H4 (cell line): ENCODE measurements at places on chromosomes 6 and 20.

- no peak for DNase-seq
Observed at GRCh38 chr20:57350081-57350710, 859 bp upstream of the RAE1 start.

- DNase-seq = peak; percentile 46
Observed at GRCh38 chr6:80541181-80541580, 434.7 kb downstream of the BCKDHB start.

- DNase-seq = peak; percentile 83
Observed at GRCh38 chr6:48032151-48032550, 78.8 kb downstream of the PTCHD4 start.

GRCh38 chr20:59772931-59773913, 160.2 kb downstream of the SYCP2 start:
- DNase-seq = no peak

DNA sequence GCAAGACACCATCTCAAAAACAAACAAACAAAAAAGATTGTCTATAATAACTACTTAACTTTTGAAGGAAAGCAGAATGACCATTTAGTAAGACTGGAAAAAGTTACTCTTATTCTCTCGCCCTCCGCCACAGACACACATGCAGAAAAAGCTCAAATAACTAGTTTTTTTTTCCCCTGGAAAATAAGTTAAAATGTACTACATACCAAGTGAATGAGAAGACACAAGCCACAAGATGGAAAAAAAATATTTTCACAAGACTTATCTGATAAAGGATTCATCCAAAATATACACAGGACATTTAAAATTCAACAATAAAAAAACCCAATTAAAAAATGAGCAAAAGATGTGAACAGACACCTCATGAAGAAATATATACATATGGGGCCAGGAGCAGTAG, 31.9 kb downstream of the NUDT3 start:
- no peak for DNase-seq

- DNase-seq = peak; percentile 45
Observed at GRCh38 chr20:59428441-59429205, 128.2 kb downstream of the EDN3 start.

DNA sequence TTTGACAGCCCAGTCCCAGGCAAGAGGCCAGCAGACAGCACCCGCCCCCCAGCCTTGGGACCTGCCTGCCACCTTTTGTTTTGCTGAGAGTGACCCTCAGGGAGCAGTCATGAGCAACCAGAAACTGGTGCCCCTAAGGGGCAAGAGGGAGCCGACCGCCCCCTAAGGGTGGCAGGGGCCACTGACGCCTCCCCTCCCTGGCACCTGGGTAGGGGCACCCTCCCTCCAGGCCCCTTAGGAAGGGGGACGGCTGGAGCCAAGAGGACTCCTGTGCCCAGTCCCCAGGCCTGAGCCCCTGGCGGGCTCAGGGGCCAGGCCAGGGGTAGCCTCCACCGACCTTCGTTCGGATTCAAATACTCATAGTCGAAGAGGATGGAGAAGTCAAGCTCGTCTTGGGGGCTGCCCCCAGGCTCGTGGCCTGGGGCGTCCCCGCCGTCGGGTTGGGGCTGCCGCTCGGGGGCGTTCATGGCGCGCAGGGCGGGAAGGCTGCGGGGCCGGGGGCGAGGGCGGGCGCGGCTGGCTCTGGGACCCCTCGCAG, 417 bp downstream of the NFATC2 start:
- DNase-seq = no peak

GRCh38 chr6:133502441-133503335, 261.5 kb downstream of the EYA4 start:
- DNase-seq = peak; percentile 78
